ENCODE measurements at places on chromosomes 7 and 10.

- no peak for DNase-seq
Observed at GRCh38 chr7:110595694-110596093, 495.2 kb upstream of the LRRN3 start.

- no peak for DNase-seq
Observed at GRCh38 chr10:114600057-114600456, 58.0 kb downstream of the ABLIM1 start.

- no peak for DNase-seq
Observed at GRCh38 chr7:82816272-82816671, 346.4 kb downstream of the PCLO start.

- DNase-seq: no peak
Observed at GRCh38 chr7:158779061-158780000, 50.0 kb downstream of the ESYT2 start.

- no peak for DNase-seq
Observed at GRCh38 chr10:6718550-6718949, 138.5 kb upstream of the PRKCQ start.

- no peak for DNase-seq
Observed at GRCh38 chr10:95698415-95698814, 4.7 kb upstream of the TCTN3 start.

GRCh38 chr7:139853506-139854123 lies 24.6 kb downstream of the TBXAS1 start:
- DNase-seq: no peak

DNA sequence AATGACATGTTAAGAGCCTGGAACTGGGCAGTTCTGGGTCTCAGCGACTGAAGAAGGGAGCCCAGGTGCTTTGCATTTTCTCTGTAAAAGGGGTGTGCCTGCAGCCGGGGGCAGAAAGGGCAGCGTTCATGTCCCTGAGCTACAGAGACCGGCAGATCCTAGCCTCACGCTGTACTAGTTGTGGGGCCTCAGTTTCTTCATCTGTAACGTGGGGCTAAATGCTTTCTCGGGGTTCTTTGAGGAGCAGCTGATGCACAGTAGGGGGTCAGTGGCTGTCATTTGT lies 79.6 kb downstream of the NEURL1 start:
- DNase-seq: no peak

DNA sequence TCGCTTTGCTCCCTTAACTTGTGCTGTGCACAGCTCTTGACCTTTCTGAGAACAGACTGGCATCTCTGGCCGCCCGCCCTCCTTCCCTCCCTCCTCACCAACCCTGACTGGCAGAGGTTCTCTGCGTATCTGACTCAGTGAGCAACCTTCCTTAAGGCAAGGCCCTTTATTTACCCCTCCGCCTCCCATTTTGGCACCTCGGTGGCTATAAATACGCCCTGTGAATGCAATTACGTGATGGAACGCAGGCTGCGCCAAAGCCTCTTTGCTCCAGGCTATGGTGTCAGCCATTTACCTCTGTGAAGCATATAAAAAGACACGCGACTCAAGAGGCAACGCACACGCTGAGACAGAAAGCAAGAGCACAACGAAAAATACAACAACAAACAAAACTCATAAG lies 764.3 kb downstream of the SUGCT start:
- no peak for DNase-seq

- DNase-seq: peak; percentile 57
Observed at GRCh38 chr7:12557282-12557681, 13.2 kb upstream of the SCIN start.

DNA sequence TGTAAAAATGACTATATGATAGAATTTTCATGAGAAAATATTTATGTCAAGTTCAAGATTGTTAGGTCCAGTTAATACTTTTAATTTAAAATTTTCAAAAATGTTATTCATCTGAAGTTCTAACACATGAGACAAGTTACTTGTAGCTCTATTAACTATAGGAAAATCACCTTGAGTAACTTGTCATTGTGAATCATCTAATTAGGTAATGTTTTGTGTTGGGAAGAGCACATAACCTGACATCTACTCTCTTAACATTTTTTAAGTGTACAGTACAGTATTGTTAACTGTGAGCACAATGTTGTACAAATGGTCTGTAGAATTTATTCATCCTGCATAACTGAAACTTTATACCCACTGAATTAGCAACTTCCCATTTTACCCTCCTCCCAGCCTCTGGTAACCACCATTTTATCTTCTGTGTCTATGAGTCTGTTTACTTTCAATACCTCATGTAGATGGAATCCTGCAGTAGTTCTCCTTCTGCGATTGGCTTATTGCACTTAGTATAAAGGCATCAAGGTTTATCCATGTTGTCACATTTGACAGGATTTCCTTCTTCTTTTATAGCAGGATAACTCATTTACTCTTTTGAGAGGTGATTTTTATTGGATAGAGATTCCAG lies 54.6 kb downstream of the ARL4A start:
- no peak for DNase-seq

DNA sequence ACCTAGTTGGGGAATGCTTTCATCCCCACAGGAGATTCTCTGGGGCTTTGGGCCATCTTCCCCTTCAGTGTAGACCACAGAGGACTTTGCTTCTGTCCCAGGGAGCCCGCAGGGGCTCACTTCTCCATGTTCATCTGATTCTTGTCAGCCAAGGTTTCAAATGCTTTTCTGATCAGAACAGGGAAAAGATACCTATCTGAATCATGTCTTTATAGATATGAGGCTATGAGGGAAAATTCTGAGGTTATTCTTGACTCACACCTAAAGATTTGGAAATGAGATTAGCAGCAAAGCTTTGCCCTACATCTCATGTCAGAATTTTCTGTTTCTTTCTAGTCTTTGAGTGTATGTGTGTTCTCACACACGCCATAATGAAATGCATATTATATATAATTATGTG lies 53.3 kb downstream of the FIGNL1 start:
- DNase-seq: no peak

DNA sequence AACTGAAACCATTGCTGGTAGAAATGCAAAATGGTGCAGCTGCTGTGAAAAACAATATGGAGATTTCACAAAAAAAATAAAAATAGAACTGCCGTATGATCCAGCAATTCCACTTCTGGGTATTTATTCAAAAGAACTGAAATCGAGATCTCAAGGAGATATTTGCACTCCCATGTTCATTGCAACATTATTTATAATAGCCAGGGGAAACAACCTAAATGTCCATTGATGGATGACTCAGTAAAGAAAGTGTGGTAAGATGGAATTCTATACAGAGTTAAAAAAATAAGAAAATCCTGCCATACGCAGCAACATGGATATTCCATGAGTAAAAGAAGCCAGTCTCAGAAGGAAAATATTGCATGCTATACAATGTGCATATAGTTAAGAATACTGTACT lies 290.6 kb upstream of the GHITM start:
- DNase-seq: no peak

GRCh38 chr7:84589012-84589411 lies 394.4 kb upstream of the SEMA3A start:
- DNase-seq: no peak

DNA sequence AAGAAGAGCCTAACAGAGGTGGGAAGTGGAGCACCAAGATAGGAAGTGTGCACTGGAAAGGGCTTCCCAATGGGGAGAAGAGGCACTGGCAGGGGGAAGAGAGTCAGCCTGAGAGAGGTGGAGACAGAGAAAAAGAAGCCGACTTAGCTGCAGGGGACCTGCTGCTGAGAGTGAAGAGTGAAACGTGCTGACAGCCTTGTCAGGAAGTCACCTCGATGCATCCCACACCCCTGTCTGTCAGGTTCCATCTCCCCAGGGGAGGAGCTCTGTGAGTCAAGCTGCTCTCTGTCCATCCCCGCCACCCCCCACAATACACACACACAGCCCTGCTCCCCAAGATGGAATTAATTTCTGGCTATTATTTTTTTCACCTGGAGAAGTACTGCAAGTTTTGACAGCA lies 14.0 kb downstream of the KAZALD1 start:
- DNase-seq: no peak

- no peak for DNase-seq
Observed at GRCh38 chr7:1898628-1899185, 228.6 kb downstream of the ELFN1 start.

- DNase-seq: no peak
Observed at GRCh38 chr7:48244864-48245271, 73.6 kb downstream of the ABCA13 start.

GRCh38 chr7:130409067-130409711 lies 28.9 kb downstream of the CPA1 start:
- no peak for DNase-seq

DNA sequence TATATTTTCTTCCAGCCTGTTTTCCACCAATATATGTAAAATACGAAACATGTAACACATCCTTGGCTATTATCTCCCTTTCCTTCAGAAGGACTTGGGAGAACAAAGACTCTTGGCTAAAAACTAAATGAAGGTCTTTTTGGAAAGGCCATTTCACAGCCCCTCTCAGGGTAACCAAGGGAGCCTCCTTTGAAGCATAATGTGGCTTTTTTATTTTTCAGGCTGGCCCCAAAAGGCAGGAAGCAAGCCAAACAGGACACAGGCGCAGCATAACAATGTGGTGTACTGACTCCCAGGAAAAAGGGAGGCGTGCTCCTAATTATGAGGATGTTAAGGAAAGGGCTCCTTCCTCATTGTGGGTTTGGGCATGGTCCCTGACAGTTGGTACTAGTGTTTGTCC lies 30.3 kb upstream of the CCSER2 start:
- DNase-seq: no peak

DNA sequence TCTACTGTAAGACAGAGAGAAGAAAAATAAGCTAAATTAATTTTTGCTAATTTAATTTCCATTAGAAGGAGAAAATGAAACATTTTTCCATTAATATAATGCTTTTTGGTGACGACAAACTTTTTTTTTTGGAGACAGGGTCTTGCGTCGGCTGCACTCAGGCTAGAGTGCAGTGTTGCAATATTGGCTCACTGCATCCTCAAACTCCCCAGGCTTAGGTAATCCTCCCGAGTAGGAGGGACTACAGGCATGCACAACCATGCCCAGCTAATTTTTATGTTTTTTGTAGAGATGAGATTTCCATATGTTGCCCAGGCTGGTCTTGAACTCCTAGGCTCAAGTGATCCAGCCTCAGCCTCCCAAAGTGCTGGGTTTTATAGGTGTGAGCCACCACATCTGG lies 229.8 kb upstream of the LRRN3 start:
- DNase-seq: no peak

- DNase-seq: no peak
Observed at GRCh38 chr10:28558186-28558585, 25.3 kb downstream of the WAC start.

DNA sequence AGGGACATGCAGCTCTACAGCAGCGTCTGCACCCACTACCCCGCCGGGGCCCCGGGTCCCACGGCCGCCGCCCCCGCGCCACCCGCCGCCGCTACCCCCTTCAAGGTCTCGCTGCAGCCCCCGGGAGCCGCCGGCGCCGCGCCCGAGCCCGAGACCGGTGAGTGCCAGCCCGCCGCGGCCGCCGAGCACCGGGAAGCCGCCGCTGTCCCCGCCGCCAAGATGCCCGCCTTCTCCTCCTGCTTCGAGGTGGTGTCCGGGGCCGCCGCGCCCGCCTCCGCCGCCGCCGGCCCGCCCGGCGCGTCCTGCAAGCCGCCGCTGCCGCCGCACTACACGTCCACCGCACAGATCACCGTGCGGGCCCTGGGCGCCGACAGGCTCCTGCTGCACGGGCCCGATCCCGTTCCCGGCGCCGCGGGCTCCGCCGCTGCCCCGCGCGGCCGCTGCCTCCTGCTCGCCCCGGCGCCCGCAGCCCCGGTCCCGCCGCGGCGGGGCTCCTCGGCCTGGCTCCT lies 631 bp downstream of the OTUD1 start:
- peak; percentile 2 for DNase-seq

GRCh38 chr7:35038354-35038753 lies 1.1 kb upstream of the DPY19L1 start:
- DNase-seq: no peak

- no peak for DNase-seq
Observed at GRCh38 chr7:98493030-98493778, 92.3 kb upstream of the BAIAP2L1 start.

DNA sequence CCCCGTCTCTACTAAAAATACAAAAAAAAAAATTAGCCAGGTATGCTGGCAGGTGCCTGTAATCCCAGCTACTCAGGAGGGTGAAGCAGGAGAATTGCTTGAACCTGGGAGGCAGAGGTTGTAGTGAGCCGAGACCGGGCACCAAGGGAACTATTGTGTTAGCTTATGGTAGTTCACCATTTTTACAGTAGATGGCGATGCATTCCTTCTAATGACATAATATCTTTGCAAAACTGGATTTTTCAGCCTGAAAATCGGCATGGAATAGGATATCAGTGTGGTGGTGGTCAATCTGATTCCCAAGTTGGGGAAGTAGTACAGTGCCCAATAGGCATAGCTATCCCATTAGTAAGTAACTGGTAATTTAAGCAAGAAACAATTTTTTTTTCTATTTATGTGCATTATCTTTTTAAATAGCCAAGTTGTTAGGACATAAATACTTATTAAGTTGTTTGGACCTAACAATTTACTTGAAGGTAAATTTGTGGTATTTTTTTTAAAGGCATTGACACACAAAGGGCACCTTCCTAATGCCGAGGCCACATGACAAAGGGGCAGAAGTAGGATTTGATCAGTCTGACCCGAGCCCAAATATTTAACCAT lies 17.6 kb upstream of the IMPDH1 start:
- DNase-seq: peak; percentile 74

DNA sequence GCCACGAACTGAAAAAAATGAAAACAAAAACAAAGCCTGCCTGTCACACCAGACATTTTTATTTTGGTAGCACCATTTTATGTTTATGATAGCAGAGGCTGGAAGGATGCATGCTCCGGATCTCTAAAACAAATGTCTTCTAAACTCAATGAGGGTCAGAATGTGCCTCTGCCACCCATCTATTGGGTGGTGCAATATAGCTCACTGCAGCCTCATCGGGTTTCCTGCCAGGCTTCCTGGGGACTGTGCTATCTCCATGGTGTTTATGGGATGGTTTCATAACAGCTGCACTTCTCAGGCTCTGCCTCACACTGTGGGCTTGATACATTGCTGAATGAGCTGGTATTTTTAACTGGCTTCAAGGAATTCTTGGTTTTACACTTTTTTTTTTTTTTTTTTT lies 94.4 kb downstream of the ITIH5 start:
- no peak for DNase-seq

DNA sequence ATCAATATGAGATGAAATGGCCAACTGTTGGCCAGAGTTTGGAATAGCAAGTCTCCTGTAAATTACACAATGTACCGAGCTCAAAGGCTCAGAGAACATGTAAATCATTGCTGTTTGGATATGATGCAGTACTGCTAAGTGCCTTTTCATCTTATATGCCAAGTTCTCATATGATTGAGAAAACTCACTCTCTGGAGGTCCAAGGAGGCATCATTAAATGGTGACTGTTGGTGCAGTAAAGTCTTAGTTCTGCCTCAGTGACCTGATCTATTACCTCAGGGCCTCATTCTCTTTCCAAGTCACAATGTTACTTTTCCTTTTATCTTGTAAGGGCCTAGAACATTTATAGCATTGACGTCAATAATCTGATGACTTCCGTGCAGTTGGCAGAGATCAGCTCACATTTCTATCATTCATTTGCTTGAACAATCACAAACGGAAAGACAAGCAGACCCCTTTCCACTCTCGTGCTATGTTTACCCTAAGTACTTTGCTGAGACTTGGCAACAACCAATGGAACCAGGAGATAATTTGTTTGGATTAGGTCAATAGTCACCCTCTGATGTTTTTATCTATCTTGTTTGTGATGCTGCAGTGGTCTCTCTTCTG lies 32.6 kb upstream of the PDK4 start:
- no peak for DNase-seq

- DNase-seq: no peak
Observed at GRCh38 chr7:111292026-111292470, 201.1 kb downstream of the LRRN3 start.
